ENCODE measurements at places on chromosomes 5 and 9.

DNA sequence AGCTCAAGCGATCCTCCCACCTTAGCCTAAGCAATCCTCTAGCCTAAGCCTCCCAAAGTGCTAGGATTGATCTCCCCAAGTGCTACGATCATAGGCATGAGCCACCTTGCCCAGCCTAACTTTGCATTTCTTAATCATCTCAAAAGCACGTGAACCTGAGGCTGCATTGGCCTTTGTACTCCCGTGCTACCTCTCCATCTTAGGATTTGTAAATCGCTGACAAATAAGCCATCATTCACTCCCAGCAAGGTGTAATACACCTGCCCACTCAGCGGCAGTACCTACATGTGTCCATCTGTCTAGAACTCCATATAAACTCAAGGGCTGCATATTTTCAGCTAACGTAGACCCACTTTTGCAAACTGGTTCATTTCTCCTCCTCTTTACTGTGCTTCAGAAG lies 2.8 kb downstream of the ANKH start:
- no peak for DNase-seq

DNA sequence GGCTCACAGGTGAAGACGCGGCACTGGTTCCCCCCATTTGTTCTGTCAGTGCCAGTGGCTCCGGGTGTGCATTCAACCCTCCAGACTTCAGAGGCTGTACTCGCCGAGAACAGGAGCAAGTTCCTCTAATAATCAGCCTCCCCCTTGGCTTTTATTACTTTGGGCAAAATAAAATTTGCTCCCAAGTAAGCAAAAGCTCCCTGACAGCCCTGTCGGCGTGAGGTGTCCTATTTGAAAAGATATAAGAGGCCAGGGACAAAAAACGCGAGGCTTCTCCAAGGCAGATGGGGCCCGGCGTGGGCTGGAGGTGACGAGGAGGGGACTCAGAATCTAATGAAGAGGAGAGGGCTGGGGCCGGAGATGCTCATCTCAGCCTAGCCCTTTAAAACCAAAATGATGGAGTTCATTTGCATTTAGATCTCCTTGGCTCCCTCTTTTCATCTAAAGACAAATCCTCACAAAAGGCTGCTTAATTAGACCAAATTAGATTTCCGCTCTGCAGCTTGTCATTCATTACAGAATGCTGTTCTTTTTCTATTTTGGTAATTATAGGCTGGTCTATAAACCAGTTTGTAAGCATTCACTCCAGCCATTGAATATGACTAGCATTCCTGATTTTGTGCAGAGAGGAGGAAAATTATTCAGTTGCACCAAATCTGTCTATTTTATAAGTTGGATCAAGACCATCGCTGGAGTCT lies 68.5 kb downstream of the CFAP77 start:
- no peak for DNase-seq

GRCh38 chr5:42645138-42645537 lies 111.5 kb upstream of the CCDC152 start:
- DNase-seq: no peak

DNA sequence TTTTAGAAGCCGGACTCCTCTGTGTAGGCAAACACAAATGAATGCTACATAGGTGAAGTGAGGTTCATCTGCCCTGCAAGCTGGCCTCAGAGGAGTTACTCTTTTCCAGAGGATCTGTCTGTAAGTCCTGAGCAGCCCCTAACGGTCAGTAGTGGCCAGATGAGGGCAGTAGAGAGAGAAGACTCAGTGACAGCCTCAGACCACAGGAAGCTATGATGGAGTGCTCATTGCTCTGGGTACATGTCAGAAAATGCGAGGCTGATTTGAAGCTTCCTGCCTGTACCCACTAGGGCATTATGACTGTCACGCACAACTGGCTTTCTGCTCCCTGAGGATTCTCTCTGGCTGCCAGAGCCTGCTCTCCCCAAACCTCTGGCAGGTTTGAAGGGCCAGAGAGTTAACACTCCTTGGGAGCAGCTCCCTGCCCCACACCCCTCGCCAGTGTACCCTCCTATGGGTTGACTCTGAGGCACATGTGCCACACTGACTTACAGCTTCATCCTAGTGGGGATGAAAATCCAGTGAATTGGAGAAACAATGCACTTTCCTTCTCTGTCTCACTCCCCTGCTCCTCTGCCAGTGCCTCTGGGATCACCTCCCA lies 141.5 kb downstream of the GABRG2 start:
- no peak for DNase-seq

- DNase-seq: no peak
Measured at GRCh38 chr5:59559847-59560246, 333.7 kb downstream of the PDE4D start.

GRCh38 chr5:17438027-17438426 lies 60.0 kb upstream of the TAF11L2 start:
- DNase-seq: no peak

DNA sequence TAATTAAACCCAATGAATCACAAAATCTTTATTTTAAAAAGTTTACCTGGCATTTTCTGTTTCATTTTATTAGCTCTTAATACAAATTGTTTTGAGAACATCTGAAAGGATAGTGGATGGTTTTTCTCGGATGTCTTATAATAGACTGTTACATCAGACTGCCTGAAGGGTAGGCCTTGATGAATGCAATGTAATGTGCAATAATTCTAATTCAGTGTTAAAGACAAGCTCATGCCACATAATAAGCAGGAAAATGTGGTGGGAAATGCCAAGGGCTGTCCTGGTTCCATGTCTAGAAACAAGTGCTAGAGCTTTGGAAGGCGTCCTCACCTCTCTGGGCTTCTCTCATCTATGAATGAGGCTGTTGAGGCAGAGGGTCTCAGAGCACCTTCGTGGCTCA lies 148.1 kb downstream of the DEPDC1B start:
- DNase-seq: no peak

DNA sequence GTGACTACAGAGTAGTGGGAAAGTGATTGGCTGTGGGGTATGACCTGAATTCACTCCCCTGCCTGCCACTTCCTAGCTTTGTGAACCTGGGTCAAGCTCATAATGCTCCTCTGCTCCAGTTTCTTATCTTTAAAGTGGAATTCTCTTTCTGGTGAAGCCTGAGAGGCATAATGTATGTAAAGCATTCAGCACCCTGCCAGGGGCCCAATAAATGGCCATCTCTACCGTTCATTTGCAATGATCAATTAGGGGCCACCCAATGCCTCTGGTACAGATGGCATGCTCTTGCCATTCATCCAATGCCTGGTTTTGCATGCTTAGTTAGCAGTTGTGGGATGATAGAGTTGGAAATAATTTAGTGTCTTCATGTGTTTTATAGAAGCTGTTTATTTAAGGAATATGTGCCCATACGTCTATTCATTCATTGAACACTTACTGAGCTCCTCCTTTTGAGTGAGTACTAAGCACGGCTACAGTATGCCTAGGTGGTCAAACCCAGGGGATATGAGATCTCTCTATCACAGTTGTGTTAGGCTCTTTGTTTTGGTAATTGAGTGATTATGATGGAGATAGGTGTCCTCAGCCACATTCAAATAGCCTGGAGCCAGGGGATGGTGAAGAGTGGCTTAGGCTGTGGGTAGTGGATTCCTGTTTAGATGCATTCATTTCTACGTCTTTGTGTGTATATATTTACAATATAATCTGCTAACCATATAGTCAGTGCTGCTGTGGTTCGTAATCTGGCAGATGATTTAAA lies 15.3 kb downstream of the ZNF462 start:
- DNase-seq: no peak

- no peak for DNase-seq
Measured at GRCh38 chr9:73160868-73161267, 9.2 kb downstream of the ANXA1 start.

- DNase-seq: no peak
Measured at GRCh38 chr5:370311-370958, 48.9 kb downstream of the AHRR start.

- no peak for DNase-seq
Measured at GRCh38 chr5:60010853-60011252, 117.3 kb upstream of the PDE4D start.

GRCh38 chr5:139038613-139039305 lies 159.4 kb downstream of the SIL1 start:
- DNase-seq: no peak

- DNase-seq: no peak
Measured at GRCh38 chr5:149397530-149397929, 18.4 kb upstream of the IL17B start.

GRCh38 chr5:160188141-160189015 lies 40.9 kb upstream of the FABP6 start:
- no peak for DNase-seq

- DNase-seq: peak; percentile 48
Measured at GRCh38 chr9:37984672-37985611, 81.0 kb upstream of the SLC25A51 start.

DNA sequence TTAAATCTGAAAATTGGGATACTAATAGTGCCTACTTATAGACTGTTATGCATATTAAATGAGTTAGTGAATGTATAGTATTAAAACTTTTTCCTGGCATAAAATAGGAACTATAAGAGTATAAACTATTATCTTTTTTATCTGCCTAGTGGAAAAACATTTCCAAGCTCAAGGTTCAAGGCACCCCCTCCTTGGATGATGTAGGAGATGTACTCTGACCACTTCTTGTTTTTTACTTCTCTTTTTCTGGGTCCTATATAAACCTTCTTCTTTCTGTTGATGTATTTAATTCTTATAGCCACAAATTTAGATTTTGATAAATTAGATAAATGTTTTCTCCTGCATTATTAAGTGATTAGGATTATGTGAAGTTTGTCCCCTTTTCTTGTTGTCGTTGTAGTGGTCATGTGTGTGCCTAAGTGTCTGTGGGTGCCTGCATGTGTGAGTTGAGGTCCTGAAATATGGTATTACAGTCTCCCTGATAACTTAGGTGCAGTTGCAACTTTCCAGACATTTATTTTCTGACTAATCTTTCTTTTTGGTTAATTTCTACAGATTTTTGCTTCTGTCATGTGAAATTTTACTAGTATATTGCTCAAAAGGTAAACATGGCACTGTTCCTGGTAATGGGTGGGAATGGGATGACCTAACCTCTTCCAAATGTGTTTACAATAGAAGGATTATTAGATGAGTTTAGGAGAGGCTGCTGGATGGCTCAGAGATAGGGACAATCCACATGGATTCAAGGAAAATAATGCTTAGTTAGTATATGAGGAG lies 160.8 kb upstream of the CDKN2B start:
- no peak for DNase-seq

GRCh38 chr5:15615859-15616258 lies 115.9 kb downstream of the FBXL7 start:
- DNase-seq: no peak

DNA sequence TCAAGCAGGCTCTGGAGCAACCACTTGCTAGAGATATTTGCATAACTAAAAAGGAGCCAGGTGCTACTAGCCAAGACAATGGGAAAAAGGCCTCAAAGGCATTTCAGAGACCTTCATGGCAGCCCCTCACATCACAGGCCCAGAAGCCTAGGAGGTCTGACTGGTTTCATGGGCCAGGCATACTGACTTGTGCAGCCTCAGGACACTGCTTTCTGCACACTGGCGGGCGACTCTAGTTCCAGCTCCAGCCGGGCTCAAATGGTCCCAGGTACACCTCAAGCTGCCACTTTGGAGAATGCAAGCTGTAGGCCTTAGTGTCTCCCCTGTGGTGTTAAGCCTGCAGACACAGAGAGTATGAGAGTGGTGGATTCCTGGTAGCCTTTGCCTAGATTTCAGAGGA lies 27.1 kb downstream of the COX7C start:
- no peak for DNase-seq

DNA sequence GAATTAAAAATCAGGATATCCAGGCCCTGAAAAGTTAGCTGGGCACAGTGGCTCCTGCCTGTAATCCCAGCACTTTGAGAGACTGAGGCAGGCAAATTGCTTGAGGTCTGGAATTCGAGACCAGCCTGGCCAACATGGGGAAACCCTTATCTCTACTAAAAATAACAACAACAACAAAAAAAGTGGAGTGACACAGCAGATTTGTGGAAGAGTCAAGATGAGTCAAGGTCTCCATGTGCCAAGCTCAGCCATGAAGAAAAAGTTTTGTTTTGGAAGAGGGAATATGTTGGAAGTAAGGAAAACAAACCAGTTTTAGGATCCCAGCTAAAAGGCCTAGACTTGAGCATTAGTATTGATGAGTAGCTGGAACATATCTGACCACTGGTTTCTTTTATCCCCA lies 14.7 kb downstream of the LRRC70 start:
- no peak for DNase-seq

- DNase-seq: no peak
Measured at GRCh38 chr9:101601904-101602765, 7.4 kb upstream of the PPP3R2 start.

GRCh38 chr5:135505973-135506372 lies 29.8 kb downstream of the NEUROG1 start:
- DNase-seq: peak; percentile 19

- peak; percentile 77 for DNase-seq
Measured at GRCh38 chr5:31809050-31809870, 170.3 kb downstream of the PDZD2 start.

- DNase-seq: no peak
Measured at GRCh38 chr5:170186156-170186555, 46.6 kb upstream of the C5orf58 start.

DNA sequence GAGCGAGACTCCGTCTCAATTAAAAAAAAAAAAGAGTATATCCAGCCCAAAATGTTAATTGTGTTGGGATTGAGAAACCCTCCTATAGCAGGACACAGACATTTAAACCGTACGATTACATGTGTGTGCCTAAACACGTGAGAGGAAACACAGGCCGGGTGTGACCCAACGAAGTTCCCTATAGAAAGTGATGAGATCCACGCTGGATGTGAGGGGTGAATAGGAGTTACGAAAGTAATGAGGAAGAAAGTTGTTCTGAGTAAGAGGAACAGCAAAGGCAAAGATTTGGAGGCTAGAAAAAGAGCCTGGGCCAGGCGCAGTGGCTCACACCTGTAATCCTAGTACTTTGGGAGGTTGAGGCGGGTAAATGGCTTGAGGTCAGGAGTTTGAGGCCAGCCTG lies 13.6 kb downstream of the NAIF1 start:
- no peak for DNase-seq

GRCh38 chr5:56527174-56527573 lies 288.2 kb upstream of the MAP3K1 start:
- peak; percentile 76 for DNase-seq

DNA sequence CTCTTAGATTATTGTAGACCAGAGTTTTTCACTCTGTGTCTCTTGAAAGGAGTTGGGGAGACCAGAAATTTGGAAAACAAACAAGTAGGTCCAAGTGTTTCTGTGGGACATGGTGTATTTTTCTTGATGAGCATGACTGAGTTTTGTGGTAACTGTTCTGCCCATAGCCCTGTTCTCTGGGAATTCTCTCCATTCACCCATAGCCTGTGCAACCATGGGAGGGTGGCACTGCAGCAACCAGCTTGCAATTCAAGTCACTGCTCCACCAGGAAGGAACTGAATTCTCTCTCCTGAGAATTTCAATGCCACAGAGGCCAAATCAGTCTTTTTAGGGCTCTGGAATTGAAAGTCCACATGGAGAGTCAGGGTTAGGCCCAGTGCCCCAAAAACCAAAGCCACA lies 475.3 kb upstream of the TRPC7 start:
- no peak for DNase-seq

- no peak for DNase-seq
Measured at GRCh38 chr5:54457094-54457862, 1.8 kb downstream of the HSPB3 start.

DNA sequence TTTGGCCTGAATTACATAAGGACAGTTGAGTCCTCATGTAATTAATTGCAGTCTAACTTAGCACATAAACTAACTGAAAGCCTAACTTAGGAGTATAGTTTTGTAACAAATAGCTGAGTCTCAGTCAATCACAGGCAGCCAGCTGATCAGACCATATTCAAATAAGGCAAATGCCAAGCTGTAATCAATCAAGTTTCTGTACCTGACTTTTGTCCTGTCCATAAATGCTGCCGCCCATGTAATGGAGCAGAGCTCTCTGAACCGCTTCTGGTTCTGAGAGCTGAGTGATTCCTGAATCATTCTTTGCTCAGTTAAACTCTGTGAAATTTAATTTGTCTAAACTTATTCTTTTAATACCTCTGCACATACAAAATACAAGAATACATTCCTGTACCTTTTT lies 104.8 kb downstream of the TSSK1B start:
- DNase-seq: no peak
